HAP-1 (cell line): ENCODE measurements at places on chromosomes 12 and 14.

DNA sequence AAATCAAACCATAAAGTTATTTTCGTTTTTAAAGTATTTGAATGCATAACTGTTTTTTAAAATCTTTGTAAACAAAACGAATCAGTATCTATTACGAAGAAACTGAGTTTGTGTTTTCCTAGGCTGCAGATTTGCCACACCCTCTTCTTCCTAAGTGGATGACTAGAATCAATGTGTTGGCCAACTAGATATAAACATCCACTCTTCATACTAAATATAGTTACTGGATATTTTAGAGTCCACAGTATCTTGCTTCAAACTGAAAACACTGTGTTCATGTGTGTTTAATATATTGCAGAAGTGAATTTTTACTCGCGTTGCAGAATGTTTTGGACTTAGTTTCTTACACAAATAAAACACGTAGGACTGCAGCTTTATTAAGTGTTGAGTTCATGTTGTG lies 63.2 kb downstream of the KLHL28 start:
- DNase-seq = no peak

DNA sequence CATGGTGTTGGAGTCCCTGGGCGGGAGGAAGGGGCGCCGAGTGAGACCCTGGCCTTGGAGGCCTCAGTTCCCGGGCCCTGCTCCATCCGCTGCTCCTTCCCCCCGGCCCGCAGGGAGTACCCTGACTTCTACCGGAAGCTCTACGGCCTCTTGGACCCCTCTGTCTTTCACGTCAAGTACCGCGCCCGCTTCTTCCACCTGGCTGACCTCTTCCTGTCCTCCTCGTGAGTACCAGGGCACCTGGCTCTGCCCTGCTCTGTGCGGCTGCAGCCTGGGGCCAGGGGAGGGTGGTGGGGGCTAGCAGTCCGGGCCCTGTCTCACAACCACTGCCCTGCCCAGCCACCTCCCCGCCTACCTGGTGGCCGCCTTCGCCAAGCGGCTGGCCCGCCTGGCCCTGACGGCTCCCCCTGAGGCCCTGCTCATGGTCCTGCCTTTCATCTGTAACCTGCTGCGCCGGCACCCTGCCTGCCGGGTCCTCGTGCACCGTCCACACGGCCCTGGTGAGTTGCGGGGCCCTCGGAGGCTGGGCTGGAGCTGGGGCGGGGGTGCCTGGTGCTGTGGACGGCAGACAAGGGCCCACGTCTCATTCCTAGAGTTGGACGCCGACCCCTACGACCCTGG lies 7.0 kb downstream of the NOC4L start:
- no peak for DNase-seq

- DNase-seq = no peak
These were observed 2.4 kb downstream of the UNC119B start for GRCh38 chr12:120712610-120713009.

DNA sequence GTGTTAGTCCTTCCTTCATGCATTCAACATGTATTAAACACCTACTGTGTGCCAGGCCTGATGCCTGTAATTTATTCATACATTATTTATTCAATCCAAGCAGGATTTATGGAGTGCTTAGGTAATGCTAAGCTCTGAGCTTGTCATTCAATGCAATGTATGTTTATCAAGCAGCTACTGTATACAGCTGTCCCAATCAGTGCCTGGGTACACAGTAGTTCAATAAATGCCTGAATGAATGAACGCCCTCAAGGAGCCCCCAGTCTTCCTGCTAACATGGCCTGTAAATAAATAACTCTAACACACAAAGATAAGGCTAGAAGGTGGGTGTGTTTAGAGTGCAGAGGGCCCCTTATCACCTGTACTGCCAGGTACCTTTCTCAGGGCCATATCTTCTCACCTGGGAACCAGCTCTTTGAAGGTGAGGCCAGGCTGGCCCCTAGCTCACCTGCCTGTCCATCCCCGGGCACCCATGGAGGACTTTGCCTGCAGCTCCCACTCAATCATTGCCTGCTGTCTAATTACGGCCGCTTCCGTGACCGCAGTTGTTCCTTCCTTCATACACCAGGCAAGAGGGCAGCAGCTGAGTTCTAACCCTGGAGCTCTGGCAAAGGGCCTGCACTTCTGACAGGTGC lies 20.0 kb upstream of the KDM2B start:
- no peak for DNase-seq

DNA sequence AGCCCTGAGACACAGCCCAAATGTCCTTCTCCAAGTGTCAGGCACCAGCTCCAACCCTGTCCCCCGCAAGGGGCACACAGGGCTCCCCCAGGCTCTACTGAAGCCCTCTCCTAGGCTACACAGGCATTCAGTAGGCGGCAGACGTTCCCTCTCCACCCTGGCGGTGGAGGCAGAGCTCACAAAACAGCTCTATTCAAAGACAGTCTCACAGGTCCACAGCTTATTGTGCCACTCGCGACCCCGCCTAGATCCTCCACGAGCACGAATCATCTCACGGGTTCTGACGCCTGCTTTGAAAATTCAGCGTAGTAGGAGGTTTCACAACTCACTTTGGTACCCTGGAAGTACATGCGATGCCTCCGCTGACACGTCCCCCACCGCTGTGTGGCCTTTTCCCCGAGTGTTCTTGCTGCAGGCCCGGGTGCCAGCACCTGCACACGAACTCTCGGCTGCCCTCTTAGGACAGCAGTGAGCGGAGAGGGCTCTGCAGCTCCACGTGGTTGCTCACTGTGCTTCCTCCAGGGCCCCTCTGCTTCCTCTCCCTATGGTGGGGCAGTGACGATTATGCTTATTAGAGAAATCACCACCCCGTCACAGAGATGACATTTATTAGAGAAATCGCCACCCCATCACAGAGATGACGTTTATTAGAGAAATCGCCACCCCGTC lies 78.5 kb downstream of the ADGRD1 start:
- no peak for DNase-seq

- no peak for DNase-seq
These were observed 8.1 kb downstream of the LGALS3 start for GRCh38 chr14:55136885-55137786.

- no peak for DNase-seq
These were observed 138.4 kb upstream of the FRMD6 start for GRCh38 chr14:51513281-51513680.

GRCh38 chr12:52338241-52338960 lies 17.2 kb upstream of the KRT83 start:
- no peak for DNase-seq

GRCh38 chr14:100438678-100439592 lies 115.8 kb downstream of the SLC25A47 start:
- DNase-seq = no peak

GRCh38 chr12:130975116-130975515 lies 21.4 kb downstream of the ADGRD1 start:
- no peak for DNase-seq

DNA sequence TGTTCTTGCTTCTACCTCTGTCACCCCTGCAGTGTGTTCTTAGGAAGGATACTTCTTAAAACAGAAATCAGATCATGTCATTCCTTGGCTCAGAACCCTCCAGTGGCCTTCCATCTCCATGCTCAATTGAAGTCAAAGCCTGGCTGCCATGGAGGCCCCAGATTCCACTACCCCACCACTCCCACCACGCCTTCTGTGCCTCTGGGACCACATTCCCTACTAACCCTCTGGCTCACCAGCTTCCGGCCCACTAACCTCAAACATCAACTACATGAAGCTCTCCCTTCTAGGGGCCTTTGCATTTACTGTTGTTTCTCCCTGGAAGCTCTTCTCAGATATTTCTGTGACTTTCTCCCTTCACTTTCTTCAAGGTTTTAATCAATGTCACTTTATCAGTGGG lies 76.1 kb upstream of the REP15 start:
- DNase-seq = no peak

DNA sequence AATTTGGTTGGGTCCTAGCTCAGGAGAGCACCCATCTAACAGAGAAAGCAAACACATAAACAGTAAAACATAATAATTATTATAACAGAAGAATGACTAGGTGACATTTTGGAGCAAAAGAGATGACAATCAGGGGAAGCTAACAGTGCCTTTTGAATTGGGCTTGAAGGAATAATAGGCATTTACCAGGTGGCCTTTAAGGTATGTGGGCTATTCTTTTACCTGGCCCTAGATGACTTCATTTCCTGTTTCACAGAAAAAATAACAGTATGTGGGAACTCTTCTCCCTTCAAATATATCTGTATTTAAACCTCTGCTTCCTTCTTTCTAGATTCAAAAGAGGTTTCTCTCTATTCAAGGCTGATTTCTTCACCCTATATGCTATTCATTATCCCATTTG lies 3.8 kb downstream of the IRAK4 start:
- DNase-seq = no peak

DNA sequence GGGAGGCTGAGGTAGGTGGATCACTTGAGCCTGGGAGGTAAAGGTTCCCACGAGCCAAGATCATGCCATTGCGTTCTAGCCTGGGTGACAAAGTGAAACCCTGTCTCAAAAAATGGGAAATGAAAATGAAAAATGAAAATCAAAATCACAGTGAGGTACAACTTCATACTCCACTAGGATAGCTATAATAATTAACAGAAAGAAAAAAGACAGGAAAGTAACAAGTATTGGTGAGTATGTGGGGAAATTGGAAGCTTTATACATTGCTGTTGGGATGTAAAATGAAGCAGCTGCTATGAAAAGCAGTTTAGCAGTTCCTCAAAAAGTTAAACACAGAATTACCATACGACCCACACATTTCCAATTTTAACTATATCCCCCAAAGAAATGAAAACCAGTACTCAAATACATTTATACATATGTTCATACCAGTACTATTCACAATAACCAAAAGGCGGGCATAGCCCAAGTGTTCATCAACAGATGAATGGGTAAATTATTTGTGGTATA lies 22.2 kb downstream of the SGPP1 start:
- DNase-seq = no peak

DNA sequence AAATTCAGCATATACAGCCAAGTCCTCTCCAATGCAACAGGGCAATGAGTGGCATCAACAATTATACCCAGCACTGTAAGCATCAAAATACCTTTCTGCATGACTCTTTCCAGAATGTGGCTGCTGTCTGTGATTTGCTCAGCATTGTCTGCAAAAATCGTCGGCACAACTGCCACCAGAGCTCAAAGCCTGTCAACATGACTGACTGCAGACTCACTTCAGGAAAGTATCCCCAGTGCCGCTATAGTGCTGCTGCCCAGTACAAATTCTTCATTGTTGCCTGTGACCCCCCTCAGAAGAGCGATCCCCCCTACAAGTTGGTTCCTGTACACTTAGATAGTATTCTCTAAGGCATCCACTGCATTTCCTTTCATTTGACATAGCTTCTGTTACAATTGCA lies 735 bp downstream of the RNASE6 start:
- DNase-seq = no peak

GRCh38 chr12:12537421-12537820 lies 25.2 kb downstream of the DUSP16 start:
- no peak for DNase-seq

DNA sequence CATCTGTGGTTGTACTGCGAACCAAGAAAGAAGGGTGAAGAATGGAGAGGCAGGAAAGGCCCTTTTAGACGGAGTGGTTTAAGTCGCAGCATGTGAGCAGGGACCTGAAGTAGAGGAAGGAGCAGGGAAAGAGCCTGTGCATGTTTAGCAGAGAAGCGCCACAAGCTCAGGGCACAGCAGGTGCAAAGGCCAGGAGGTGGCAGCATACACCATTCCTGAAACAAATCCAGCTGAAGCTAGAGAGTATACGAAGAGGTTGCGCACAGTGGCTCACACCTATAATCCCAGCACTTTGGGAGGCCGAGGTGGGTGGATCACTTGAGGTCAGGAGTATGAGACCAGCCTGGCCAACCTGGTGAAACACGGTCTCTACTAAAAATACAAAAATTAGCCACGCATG lies 49.9 kb downstream of the HELB start:
- peak; percentile 58 for DNase-seq

DNA sequence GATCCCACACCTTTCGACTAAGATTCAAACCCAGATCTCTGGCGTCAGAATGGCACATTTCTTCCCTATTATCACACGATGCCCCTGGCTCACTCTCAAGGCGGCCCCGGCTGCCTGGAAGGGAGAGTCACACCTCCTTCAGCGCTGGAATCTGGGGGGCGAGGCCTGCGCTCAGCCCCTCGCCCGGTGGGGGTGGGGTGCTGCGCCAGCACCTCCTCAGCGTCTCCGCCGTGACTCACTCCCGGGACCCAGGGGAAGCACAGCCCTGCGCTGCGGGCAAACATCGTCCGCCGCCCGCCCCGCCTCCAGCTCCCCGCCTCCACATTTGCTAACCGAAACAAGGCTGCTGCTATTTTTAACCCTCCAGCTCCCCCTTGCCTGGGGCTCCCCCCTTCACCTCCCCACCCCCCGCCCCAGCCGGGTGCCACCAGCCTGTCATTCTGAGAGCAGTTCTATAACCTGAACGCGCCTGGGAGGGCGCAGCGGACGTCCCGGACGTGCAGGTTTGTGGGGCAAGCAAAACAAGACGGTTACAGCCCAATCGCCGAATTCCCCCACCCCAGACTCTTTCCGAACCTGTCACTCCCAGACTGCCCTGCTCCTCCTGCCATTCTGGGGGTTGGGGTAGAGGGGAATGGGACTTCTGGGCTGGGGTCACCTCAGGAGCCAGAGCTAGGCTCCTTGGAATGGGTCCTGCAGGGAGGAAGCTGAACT lies 6.7 kb downstream of the HDAC7 start:
- DNase-seq = peak; percentile 49

- DNase-seq = peak; percentile 40
These were observed 12.6 kb upstream of the CYP46A1 start for GRCh38 chr14:99671235-99672224.

DNA sequence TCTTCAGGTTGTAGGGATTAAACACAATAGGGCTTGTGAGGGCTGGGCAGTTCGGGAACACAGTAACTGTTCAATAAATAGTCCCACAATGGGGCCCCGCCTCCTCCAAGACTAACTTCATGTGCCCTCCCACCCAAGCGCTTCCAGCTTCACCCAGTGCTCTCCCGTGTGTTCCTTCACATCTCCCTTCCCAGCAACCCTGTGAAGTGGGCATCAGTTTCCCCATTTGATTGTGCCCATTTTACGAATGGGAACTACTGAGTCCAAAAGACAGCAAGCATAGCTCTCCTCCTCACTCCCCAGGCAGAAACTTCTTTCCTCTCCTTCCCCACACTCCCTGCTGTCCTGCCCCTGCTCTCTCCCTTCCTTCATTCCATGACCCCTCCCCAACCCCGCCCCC lies 6.2 kb upstream of the TRPV4 start:
- no peak for DNase-seq

DNA sequence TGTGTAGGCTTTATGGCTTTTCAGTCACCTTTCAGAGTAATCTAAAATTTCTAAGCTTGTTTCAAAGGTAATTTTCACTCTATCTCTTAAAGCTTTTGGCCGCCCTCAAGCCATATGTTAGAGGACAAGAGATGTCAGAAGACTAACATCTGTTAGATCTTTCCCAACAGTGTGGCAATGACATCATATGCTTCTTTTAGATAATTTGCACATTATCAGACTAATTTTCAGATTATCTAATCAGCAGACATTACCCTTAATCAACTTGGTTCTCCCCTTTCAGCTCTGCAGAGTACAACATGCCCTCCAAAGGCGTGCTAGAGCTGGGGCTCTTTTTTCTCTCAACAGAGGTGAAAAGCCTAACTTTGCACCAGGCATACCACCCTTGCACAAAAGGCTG lies 207.1 kb downstream of the DPF3 start:
- no peak for DNase-seq
